RKO (cell line): ENCODE measurements at places on chromosomes 5 and 9.

- DNase-seq: peak; percentile 76
These were observed 558 bp downstream of the SHROOM1 start for GRCh38 chr5:132829742-132830435.

- DNase-seq: no peak
These were observed 28.3 kb upstream of the DENND4C start for GRCh38 chr9:19201899-19202891.

GRCh38 chr5:107542831-107543231 lies 127.9 kb downstream of the EFNA5 start:
- DNase-seq: no peak

DNA sequence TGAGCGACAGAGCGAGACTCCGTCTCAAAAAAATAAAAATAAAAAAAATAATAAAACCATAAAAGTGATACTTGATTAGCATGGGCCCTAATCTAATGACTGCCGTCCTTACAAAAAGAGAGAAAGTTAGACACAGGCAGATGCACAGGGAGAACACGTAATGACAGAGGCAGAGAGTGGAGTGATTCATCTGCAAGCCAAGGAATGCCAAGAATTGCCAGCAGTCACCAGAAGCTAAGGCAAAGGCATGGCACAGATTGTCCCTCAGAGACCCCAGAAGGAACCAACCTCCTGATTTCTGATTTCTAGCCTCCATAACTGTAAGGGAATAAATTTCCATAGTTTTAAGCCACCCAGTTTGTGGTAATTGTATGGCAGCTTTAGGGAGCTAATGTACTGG lies 79.6 kb upstream of the FREM1 start:
- no peak for DNase-seq

DNA sequence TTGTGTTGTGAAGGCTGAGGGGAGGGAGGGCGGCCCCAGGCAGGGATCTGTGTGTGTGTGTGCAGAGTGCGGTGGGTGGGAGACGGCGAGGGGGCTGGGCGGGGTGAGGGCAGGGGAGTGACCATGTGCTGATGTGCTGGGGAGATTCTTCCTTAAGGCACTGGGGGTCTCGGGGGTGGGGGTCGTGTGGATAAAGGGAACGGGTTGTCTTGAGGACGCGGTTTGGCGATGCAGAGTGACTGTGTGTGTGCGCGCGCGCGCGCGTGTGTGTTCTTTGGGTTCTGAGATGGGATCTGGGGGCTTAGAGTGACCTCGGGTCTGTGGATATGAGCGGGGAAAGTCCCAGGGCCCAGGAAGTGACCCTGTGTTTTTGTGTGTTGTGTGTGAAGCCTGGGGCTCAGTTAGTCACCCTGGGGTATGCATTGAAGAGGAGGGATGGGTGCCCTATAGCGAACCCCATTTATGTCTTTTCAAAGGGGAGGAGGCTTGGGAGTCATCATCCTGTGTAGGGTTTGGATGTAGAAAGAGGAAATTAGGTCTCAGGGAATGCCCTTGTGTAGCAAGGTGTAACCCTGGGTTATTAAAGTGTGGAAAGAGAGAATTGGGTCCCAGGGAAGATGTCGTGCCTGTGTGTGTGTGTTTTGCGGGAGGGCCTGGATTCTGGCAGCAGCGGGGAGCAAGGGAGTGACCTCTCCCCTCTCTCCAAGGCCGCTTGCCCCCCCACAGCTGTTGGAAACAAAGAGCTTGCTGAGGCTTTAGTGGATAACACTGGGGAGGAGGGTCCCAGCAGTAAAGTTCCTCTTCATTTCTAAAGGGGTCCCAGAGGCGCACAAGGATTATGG lies 1.4 kb downstream of the TMEFF1 start:
- DNase-seq: no peak

DNA sequence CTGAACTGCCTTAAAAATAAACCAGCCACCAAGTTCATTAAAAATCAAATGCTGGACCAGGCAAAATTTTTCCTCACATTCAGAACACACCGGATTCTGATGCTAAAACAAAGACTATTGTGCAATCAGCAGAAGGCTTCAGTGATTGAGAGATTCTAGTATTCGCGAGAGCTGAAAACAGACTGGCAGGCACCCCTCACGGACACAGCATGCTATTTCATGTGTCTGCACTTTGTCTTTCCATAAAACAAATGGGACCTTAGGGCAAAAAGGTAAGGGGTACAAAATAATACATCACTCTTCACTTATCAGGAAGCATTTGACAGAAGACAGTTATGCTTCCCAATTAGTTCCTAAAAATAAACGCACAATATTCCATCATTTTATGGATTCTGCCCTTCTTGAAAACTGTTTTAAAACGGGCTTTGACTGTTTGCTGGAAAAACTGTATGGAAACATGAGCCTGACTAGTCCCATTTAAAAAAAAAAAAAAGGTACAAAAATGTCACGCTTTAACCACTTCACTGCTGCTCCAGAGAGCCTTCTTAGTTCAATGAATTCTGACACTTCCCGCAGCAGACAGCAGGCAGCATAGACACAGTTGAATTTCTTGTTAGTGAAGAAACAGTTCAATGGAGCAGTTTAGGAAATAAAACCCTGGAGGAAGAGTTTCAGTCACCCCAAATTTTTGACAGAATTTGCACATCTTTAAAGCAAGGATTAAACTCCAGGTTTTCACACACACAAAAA lies 99.2 kb downstream of the MED27 start:
- DNase-seq: no peak

DNA sequence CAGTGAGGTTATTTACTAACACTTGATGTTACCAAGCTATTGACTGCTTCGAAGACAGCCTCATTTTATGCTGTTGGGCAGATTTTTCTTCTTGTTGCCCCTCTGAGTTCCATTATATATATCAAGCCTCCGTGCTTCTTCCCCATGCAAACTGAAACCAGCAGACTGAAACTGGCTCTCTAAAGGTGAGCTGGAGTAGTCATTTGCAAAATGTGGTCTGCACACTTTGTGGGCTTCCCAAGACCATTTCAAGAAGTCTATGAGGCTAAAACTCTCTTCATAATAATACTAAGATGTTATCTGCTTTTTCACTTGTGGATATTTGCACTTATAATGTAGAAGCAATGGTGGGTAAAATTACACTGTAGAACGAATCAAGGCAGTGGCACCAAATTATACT lies 13.9 kb downstream of the SLC36A1 start:
- no peak for DNase-seq

DNA sequence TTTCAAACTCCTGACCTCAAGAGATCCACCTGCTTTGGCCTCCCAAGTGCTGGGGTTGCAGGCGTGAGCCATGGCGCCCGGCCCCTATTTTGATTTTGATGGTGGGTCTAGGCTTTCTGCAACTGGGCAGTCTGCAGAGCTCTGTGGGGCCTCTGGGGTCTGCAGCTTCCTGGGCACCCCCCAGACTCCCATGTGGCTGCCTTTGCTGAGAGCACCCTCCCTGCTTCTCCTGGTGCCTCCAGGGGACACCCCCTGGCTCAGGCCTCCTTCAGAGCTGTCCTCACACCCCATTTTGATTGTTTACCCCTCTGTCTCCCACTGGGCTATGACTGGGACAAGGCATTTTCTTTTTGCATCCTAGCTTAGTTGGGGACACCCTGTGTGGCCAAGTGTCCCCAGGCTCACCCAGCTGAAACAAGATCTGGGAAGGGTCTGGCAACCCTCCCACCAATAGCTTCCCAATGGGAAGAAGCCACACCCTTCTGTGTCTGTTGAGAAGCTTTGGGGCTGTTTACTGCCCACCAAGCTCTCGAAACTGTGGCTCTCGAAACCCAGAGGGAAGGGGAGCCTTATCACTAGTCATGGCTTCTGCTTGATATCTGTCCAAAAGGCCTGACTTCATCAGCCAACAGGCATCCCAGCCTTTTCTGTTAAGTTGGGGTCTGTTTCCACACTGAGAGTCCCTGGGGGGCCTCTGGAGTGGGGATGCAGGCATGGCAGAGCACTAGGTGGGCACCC lies 204.4 kb upstream of the IER5L start:
- no peak for DNase-seq
